ENCODE measurements at places on chromosomes 7 and 10. TPM values are rescaled to one million over a fixed set of nuclear protein-coding genes. Genes with fewer than 3 reads are reported as not detected.

NRAP gene
- total RNA-seq = 1,026 TPM

GRCh38 chr10:94025806-94026205 is 32.1 kb downstream of the PLCE1 start:
- no peak for DNase-seq

PTN gene
- total RNA-seq = 21.6 TPM

DNA sequence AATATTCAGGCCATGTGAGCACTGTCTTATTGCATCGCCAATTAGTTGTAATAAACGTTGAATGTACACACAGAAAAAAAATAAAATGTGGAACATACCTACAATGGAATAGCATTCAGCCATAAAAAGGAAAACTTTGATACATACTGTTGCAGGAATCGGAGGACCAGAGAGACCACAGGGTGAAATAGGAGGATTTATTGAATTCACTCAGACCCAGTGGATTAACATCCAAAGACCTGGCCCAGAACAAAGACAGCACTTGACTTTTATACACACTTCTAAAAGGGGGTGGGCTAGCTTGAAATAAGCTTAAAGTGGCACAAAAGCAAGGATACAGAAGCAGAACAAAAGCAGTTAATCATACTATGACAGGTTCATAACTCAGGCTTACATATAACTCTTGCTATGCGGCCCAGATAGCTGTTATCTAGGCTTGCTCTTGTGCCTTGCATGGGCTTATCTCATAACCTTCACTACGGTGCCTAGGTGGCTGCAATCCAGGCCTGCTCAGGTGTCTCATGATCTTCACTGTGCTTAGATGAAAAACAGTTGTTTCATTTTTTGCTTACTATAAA is 292.2 kb upstream of the TAC1 start:
- no peak for DNase-seq

- DNase-seq = no peak
Observed at GRCh38 chr7:3238525-3239210, 62.4 kb upstream of the SDK1 start.

DNA sequence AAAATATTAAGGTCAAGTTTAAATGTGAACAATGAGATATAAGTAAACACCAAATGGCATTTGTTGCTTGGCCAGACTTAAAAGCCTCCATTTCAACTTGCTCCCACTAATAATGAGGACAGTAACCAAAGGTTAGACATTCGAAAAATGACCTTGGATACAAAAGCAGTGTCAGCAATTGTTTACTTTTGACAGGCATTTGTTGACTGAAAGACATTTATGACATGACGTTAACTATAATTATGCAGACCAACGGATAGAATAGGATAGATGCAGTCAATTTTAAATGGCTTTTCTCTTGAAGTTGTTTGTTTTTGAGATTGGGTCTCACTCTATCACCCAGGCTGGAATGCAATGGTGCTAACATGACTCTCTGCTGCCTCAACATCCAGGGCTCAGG is 6.3 kb upstream of the WNT16 start:
- DNase-seq = no peak

DNA sequence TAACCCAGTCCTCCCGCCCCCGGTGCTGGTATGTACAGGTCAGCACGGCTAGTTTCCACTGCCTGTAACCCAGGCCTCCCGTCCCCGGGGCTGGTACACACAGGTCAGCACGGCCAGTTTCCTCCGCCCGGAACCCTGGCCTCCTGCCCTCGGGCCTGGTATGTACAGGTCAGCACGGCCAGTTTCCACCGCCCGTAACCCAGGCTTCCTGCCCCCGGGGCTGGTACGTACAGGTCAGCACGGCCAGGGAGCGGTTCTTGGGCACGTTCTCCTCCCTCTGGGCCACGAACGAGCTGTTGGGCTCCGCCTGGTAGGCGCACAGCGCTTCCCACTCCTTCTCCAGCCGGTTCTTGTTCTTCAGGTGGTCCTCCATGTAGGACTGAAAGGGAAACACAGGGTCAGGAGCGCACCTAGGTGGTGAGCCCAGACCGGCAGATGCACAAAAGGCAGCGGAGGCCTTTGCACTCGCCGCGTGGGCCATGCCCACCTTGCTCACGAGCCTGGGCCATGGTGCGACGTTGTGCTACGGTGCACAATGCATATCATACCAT is 284.4 kb downstream of the DNAJB6 start:
- DNase-seq = no peak

FAM241B gene
- total RNA-seq = 3.2 TPM
